ENCODE measurements at places on chromosomes 6 and 20.

GRCh38 chr6:138088326-138088762 is 18.9 kb downstream of the PERP start:
- no peak for DNase-seq

DNA sequence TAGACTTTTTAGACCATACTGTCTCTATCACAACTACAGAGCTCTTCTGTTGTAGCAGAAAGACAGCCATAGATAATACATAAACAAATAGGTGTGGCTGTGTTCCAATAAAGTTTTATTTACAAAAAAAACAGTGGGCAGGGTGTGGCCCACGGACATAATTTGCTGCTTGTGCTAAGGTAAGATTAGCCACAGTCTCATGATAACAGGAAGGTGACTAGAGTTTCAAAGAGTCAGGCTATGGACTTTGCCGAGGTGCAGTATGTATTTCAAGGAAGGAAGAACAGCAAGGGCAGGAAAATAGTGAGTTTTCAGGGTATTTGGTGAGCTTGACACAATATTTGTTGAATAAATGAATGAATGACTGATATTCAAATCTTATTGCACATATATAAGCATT is 20.2 kb downstream of the SOBP start:
- DNase-seq, result no peak

DNA sequence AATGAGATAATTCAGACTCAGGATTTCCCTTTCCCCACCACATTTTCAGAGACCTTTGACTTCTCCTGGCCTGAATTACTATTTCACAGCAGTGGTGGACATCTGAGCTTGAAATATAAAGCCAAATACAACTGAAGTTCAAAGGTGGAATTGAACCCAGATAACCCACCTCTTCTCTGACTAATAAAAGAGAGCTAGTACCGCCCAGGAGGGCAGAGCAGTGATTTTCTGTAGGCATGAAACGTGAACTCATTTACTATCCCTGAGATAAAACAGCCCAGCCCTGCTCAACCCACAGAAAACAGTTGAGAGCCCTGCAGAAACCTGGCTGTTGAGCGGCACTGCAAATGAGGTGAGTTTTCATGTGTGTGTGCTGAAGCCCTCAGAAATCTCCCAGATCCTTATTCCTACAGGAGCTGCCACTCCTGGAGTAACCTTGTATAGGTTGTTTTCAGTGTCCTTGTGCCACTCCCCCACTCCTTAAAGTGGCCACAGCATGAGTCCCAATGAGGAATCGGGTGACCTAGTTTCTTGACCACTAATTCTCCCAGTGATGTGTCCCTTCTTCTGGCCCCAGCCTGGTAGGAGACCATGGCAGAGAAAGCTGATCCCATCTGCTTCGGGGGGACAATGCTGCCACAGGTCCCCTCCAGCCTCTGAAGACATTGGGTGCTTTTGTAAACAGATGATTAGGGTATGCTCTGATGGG is 99.2 kb downstream of the NOL4L start:
- no peak for DNase-seq

DNA sequence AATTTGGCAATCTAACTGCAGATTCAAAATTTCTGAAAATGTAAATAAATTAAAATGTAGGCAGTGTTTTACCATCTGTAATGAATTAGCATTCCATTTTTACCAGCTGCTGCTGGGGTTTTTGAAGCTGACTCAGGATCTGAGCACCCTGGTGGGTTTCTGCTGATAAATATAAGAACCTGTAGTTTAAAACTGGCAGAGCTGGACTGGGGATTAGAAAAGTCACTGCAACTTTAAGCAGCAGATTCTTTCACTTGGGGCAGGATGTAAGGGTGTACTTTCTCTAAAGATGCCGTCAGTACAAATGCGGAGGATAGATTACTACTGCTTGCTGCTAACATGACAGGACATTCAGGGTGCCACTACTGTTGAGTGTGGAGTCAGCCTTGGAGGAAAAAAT is 341.8 kb downstream of the CDKAL1 start:
- no peak for DNase-seq

DNA sequence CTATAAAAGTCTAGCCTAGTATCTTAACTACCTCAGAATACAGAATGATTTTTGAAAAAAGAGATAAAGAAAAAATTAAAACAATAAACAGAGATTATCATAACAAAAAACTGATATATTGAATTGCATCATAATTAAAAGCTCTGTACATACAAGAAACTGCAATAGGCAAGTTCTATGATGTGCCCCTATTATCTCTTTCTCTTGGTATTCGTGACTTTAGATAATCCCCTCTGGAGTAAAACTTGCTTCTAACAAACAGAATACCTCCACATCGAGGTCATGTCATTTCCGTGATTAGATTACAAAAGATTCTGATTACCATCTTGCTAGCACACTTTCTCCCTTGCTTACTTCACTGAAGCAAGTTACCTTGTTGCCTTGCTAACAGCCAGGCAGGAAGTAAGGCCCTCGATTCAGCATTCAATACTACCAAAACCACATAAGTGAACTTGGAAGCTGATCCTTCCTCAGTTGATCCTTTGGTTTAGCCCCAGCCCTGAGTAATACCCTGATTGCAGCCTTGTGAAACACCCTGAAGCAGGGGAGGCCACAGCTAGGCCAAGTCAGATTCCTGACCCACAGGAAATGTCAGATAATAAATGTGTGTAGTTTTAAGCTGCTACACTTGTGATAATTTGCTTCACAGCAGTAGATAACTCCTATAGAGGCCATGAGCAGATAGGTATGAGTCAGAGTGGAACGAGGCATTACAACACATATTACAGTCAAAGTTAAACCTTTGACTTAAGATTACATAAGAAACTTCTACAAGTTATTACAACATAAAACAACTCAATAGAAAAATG is 53.7 kb upstream of the TMX4 start:
- no peak for DNase-seq

GRCh38 chr6:136334853-136335252 is 45.2 kb upstream of the BCLAF1 start:
- no peak for DNase-seq

GRCh38 chr6:130019326-130020072 is 1.1 kb downstream of the L3MBTL3 start:
- DNase-seq, result no peak

GRCh38 chr20:25018425-25018824 is 25.9 kb upstream of the APMAP start:
- no peak for DNase-seq

- DNase-seq, result no peak
These were observed 697 bp upstream of the CEP43 start for GRCh38 chr6:166998256-166999144.

GRCh38 chr6:35782424-35782823 is 1.6 kb downstream of the CLPSL1 start:
- DNase-seq, result no peak

GRCh38 chr6:19408331-19408730 is 428.8 kb upstream of the ID4 start:
- DNase-seq, result no peak

GRCh38 chr6:99216959-99217358 is 132.5 kb downstream of the FAXC start:
- DNase-seq, result no peak
